ENCODE measurements at places on chromosomes 4 and X.

- no peak for DNase-seq
These were observed 19.0 kb upstream of the DCX start for GRCh38 chrX:111431001-111431400.

GRCh38 chrX:85569686-85570085, 190.2 kb upstream of the POF1B start:
- DNase-seq, result no peak

DNA sequence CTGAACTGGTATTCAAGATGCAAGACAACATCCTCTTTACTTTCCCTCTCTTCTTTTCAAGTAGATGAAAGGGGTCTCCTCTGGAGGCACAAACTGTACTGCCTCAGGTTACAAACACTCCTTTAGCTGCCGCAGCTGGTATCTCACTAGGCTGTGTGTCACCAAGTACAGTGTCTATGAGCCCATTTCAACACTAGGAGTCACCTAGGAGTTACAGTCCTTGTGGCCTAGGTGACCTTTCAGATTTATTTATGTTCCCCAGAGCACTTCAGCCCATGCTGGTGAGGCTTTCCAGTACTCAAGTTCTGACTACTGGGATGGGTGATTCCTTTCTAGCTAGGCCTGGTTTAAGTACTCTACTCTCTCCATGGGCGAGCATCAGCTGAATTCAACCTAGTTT, 32.4 kb upstream of the TMLHE start:
- no peak for DNase-seq

- no peak for DNase-seq
These were observed 127.3 kb upstream of the AMOT start for GRCh38 chrX:112967903-112968302.

DNA sequence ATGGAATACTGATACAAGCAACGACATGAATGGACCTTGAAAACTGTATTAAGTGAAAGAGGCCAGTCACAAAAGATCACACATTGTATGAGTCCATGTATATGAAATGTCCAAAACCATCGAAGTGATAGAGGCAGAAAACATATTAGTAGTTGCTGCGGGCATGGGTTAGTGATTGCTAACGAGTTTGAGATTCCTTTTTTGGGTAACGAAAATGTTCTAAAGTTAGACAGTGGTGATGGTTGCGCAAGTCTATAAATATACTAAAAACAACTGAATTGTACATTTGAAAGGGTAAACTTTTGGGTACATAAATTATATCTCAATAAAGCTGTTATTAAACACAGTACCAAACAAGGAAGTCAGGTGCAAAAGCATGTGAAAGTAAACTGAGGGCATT, 234.5 kb downstream of the FBXW7 start:
- no peak for DNase-seq

DNA sequence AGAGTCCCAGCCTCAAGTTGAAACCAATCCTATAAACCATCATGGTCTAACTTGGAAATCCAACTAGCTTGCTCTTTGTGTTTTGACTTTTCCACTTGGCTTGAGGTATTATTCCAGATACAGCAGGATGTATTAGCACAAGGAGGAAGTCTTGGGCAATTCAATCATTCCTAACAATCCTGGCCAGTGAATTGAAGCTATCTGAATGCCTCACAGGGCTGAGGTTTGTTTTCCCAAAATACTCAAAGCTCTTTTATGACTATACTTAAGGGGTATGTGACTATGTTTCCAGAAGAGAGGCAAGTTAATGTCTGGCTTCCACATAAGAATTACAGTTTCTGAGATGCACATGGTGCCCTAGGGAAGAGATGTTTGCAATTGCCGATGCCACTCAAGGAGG, 66.8 kb upstream of the SH3RF1 start:
- DNase-seq, result no peak

DNA sequence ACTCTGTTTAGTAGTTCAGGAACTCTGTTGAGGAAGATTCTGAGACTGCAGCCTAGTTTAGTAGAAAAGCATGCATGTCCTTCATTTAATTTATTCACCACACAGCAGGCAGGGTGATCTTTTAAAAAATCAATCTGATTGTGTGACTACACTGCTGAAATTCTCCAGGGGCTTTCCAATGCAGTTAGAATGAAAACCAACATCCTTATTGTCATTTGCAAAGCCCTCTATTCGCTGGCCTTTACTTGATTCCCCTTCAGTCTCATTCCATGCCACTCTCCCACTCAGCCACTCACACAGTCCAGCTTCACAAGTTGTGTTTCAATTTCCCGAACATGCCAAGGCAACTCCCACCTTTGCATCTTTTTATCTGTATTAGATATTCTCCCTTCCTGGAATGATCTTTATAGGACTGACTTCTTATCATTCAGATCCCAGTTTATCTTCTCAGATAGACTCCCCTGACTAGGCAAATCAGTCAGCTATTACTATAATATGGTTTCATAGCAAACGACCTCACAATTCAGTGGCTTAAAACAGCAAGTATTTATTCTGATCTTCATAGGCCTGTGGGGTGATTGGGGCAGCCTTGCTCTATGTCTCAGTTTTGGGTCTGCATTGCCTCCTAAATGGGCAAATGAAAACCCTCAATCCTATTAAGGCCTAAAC, 21.3 kb upstream of the FTHL17 start:
- no peak for DNase-seq

GRCh38 chr4:13766761-13767540, 139.4 kb upstream of the BOD1L1 start:
- DNase-seq, result no peak

GRCh38 chrX:120534413-120535205, 26.2 kb downstream of the CUL4B start:
- no peak for DNase-seq

GRCh38 chrX:57607295-57608187, 15.7 kb downstream of the ZXDB start:
- no peak for DNase-seq

GRCh38 chrX:1883772-1884171, 268.9 kb downstream of the ASMT start:
- no peak for DNase-seq

DNA sequence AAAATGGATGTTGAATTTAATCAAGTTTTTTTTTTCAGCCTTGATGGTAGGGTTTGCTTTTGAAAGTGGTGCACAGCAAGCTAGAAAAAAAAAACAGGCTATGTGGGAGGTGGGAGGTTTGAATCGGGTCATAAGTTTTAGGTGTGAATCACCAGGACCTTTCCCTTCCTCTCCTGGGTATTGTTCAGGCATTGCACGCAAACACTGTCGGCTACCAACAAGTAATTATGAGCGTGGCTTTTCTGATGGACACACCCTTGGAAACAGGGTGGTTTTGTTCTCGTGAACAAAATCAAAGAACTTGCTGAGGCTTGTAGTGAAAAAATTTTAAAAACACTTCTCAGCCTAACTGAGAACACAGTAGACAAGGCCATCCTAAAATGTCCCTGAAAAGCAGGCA, 18.1 kb downstream of the PIR start:
- DNase-seq, result no peak

- DNase-seq, result no peak
These were observed 37.0 kb upstream of the NUDT6 start for GRCh38 chr4:122959441-122959840.

DNA sequence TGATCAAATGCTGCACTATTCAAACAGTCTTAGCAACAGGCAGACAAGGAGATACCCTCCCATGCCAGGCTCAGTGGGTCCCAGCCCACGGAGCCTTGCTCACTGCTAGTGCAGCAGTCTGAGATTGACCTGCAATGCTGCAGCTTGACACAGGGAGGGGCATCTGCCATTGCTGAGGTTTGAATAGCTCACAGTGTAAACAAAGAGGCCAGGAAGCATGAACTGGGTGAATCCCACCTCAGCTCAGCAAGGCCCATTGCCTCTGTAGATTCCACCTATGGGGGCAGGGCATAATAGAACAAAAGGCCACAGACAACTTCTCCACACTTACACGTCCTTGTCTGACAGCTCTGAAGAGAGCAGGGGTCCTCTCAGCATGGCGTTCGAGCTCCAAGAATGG, 26.6 kb upstream of the ZXDB start:
- no peak for DNase-seq

DNA sequence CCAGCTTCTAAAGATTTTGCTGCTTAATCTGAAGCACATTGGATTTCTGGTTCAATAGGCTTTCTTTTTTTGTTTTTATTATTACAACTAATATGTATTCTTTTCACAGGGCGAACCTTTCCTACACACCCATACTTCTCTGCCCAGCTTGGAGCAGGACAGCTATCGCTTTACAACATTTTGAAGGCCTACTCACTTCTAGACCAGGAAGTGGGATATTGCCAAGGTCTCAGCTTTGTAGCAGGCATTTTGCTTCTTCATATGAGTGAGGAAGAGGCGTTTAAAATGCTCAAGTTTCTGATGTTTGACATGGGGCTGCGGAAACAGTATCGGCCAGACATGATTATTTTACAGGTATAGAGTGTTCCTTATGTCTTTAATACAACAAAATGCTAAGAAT, 155.4 kb downstream of the PTTG2 start:
- DNase-seq, result no peak

DNA sequence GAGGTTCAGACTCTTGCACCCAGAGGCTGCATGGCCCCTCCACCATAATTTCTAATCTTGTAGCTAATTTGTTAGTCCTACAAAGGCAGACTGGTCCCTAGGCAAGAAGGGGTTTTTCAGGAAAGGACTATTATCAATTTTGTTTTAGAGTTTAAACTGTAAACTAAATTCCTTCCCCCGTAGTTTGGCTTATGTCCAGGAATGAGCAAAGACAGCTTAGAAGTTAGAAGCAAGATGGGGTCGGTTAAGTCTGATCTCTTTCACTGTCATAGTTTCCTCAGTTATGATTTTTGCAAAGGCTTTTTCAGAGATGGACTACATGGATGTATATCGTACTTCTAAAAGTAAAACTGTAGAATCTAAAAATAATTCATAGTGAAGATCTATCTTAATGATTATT, 258.1 kb upstream of the IL1RAPL1 start:
- DNase-seq, result no peak

DNA sequence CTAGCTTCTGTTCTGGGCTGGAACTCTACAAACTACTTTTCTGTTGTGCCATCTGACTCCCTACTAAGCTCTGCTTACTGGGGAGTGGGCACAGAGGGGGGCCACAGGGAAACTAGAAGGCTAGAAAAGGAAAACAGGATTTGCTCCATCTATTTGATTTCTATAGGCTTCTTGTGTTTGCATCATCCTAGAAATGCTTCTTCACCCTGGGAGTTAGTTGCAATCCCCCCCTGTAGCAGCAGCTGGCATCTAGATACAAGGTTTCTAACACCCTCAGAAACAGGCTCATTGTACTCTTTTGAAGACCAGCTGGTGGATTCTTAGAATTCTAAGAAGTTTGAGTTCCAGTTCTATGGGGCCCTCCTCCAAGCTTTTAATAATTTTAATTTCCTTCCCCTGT, 213.4 kb downstream of the TMA16 start:
- DNase-seq, result no peak

DNA sequence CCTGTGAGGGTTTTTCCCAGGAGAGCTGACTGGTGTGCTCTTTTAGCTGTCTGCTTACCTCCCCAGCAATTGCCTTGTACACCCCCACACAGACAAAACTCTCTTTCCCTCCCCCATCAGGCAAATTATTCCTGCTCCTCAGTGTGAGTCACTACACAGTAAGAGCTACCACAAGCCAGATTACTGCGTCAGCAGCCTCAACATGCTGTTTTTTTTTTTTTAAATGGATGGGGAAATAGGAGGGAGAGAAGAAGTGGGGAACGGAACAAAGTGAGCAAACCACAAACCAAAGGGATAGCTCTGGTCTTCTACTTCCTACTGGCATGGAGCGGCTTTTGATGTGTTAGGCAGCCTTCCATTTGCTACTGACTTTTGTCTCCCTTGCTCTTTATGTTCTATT, 107.5 kb upstream of the ACSL4 start:
- no peak for DNase-seq

DNA sequence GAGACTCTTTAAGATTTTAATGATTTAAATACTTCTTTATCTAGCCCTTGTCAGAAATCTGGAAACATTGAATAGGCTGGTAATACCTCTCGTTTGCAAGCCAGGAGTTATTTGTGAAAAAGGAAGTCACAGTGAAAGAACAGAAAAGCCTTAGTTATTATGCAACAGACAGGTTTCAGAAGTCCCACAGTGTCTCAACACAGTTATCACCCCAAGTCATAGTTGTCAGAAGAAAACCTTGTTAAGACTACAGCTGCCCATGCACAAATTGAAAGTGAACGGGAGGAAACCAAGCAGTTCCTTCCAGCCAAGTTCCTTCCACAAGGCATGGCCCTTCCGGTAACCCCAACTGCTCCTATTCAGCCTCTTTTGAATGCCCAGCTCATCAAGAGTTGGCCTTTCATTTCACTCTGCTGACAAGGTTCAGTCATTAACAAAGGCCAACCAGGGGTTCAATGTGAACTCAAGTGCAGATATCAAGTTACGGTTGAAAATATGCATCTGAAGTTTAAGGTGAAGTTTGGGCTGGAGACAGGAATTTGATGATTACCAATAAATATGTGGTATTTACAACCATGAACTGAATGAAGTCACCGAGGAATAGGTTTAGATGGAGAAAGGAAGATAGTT, 15.6 kb downstream of the ALPK1 start:
- DNase-seq, result no peak

DNA sequence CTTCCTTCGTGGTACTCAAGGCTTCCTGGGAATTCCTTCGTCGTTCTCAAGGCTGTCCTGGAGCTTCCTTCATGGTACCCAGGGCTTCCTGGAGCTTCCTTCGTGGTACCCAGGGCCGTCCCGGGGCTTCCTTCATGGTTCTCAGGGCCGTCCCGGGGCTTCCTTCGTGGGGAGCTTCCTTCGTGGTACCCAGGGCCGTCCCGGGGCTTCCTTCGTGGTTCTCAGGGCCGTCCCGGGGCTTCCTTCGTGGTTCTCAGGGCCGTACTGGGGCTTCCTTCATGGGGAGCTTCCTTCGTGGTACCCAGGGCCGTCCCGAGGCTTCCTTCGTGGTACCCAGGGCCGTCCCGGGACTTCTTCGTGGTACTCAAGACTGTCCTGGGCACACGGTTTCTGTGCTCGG, 339.6 kb upstream of the FAT1 start:
- no peak for DNase-seq

GRCh38 chrX:155313766-155314165, 20.6 kb downstream of the CLIC2 start:
- no peak for DNase-seq

- DNase-seq, result no peak
These were observed 146.3 kb downstream of the SMIM20 start for GRCh38 chr4:26060286-26060685.

DNA sequence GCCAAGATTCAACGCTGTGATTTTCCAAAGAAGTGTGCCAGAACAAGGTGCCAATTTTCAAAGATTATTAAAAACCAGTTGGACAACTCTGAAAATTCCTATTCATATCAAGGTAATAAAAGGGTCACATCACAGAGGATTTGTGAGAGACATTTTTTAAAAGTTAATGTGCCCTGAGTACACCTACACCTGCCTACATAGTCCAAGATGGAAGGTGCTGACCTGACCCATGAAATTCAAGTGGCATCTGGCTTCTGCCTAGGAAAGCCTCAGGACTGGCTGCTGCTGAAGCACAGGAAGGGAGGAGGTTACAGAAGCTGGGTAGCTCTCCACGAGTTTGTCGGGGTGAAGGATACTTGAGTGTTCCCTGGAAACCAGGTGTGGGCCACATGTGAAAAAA, 11.4 kb upstream of the ARSJ start:
- no peak for DNase-seq

All from activated CD8-positive, alpha-beta memory T cell treated with anti-CD3 and anti-CD28 coated beads for 1 hour (primary cell).